Ovary (tissue), 10 donors: ENCODE measurements at places on chromosomes 11 and 22. TPM values are rescaled to one million over a fixed set of nuclear protein-coding genes. Genes with fewer than 3 reads are reported as not detected.

The CARNS1 gene
- total RNA-seq, result 4.0 TPM

The CASP12 gene
- 3.4 TPM for total RNA-seq

The GTSE1 gene
- total RNA-seq, result 0.32 TPM

The SPTBN2 gene
- total RNA-seq, result 5.5 TPM

The OR52H1 gene
- 3.6 TPM for total RNA-seq

GRCh38 chr11:92768121-92768840, 201.2 kb upstream of the MTNR1B start:
- no peak overlapping the region for H3K4me3 ChIP-seq
- H3K36me3 ChIP-seq, result no peaks in the 10 kb centered on the region
- no peak for DNase-seq
- H3K27ac ChIP-seq, result no peak overlapping the region
- H3K27me3 ChIP-seq, result no peaks in the 10 kb centered on the region
- H3K4me1 ChIP-seq, result peaks cover 2% of the 10 kb centered on the region

GRCh38 chr11:111373590-111373989, 5.5 kb downstream of the POU2AF1 start:
- H3K27ac ChIP-seq, result no peak overlapping the region
- H3K27me3 ChIP-seq, result no peaks in the 10 kb centered on the region
- no peak overlapping the region for H3K4me3 ChIP-seq
- no peak for DNase-seq

DNA sequence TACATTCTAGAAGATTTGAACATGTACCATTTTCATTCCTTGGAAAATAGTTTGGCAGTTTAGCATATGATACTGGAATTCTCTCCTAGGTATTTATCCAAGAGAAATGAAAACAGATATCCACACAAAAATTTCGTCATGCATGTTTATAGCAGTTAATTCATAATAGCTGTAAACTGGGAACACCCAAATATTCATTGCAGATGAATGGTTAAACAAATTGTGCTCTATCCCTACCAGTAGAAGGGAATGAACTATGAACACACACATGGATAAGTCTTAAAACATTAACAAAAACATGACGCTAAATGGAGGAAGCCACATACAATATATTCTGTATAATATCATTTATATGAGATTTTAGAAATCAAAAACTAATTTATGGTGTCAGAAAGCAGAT, 61.5 kb downstream of the PDE3B start:
- no peaks in the 10 kb centered on the region for H3K36me3 ChIP-seq
- H3K4me1 ChIP-seq, result no peaks in the 10 kb centered on the region
- H3K27me3 ChIP-seq, result no peaks in the 10 kb centered on the region
- H3K4me3 ChIP-seq, result no peak overlapping the region

DNA sequence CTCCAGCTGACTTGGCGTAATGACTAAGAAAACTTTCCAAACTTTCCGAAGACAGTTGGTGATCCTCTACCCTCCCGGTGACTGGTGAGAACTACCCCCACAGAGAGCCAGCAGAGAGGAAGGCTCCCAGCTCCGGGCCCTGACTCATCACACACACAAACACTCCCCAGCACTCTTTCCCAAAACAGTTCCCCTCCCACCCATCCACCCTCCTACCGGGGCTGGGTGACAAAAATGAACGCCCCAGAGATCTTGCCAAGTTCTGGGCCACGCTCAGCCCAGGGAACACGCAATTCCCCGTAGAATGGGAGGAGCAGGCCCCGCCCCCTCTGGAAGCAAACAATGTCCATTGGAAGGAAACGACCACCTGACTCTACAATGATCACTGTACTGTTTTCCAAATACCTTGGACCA, 21.3 kb upstream of the JAM3 start:
- peak; percentile 93 for DNase-seq
- H3K36me3 ChIP-seq, result no peaks in the 10 kb centered on the region
- H3K4me3 ChIP-seq, result no peak overlapping the region

DNA sequence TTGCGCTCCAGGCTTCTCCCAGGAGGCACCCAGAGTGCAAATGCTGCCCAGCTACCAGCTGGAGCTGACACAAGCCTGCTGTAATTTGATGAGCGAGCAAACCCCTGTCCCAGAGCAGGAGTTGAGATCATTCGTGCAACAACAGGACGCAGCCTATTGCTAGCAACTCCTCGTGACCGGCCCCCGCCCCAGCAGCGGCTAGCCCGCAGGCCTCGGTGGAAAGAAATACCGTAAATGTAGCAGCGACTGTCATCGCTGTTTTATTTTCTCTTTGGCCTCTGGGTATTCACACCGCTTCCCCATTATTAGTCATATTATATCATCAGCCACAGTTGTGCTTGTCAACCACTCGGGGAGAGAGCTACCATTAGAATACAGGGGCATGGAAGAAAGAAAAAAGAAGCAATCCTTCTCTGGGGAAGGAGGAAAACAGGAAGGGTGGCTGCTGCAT, 59.2 kb upstream of the ATXN10 start:
- DNase-seq, result peak; percentile 19
- H3K27me3 ChIP-seq, result no peaks in the 10 kb centered on the region

- DNase-seq, result no peak
- H3K4me1 ChIP-seq, result no peaks in the 10 kb centered on the region
- no peak overlapping the region for H3K4me3 ChIP-seq
- no peaks in the 10 kb centered on the region for H3K36me3 ChIP-seq
Measured at GRCh38 chr11:119155733-119156492, 7.1 kb downstream of the ABCG4 start.

DNA sequence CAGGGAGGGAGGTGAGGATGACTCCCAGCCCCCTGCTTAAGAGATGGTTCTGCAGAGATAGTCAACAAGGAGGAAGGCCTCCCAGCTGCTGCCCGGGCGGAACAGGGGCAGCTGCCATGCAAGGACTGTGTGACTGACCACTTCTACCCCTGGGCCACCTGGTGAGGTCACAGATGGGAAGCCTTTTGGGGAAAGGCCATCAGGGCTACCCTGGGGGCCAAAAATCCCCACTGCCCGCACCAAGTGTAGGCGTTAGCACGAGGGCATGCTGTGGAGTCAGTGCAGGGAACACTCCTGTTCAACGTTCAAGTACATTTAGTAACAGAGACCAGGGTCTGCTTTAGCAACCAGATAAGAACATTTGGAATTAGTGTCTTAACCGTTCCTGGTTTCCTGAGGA, 372.9 kb downstream of the BRD1 start:
- no peak overlapping the region for H3K27ac ChIP-seq
- no peak overlapping the region for H3K4me3 ChIP-seq
- H3K36me3 ChIP-seq, result no peaks in the 10 kb centered on the region
- no peaks in the 10 kb centered on the region for H3K4me1 ChIP-seq
- no peaks in the 10 kb centered on the region for H3K27me3 ChIP-seq

DNA sequence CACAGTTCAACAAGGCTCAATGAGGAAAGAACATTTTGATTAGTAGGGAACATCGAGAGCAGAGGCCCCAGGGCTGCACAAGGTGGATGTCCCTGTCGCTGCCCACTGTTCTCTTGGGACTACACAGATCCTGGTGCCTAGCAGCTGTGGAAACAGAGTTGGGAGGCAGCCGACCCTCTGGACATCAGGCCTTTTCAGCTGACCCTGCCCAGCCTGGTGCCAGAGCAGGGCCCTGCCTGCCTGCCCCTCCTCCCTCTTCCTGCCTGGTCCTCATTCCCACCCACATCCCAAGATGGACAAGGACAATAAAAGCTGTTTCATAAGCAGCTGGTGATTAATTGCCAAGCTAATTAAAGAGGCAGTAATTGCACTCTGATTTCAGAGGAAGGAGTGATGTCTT, 60.7 kb downstream of the NFAM1 start:
- no peaks in the 10 kb centered on the region for H3K36me3 ChIP-seq
- no peak for DNase-seq
- peaks cover 4% of the 10 kb centered on the region for H3K4me1 ChIP-seq
- no peak overlapping the region for H3K27ac ChIP-seq

- H3K4me3 ChIP-seq, result no peak overlapping the region
- peak; percentile 55 for DNase-seq
- peaks cover 14% of the 10 kb centered on the region for H3K4me1 ChIP-seq
- no peak overlapping the region for H3K27ac ChIP-seq
Measured at GRCh38 chr11:8068605-8069221, 12.3 kb upstream of the TUB start.

GRCh38 chr11:44989831-44990566, 39.3 kb upstream of the TP53I11 start:
- H3K36me3 ChIP-seq, result no peaks in the 10 kb centered on the region
- no peak for DNase-seq
- H3K27me3 ChIP-seq, result no peaks in the 10 kb centered on the region
- H3K4me1 ChIP-seq, result no peaks in the 10 kb centered on the region

- H3K27me3 ChIP-seq, result no peaks in the 10 kb centered on the region
- H3K4me1 ChIP-seq, result peaks cover 12% of the 10 kb centered on the region
- no peak for DNase-seq
- H3K27ac ChIP-seq, result no peak overlapping the region
- no peaks in the 10 kb centered on the region for H3K36me3 ChIP-seq
Measured at GRCh38 chr11:74694136-74694930, 36.9 kb downstream of the CHRDL2 start.

DNA sequence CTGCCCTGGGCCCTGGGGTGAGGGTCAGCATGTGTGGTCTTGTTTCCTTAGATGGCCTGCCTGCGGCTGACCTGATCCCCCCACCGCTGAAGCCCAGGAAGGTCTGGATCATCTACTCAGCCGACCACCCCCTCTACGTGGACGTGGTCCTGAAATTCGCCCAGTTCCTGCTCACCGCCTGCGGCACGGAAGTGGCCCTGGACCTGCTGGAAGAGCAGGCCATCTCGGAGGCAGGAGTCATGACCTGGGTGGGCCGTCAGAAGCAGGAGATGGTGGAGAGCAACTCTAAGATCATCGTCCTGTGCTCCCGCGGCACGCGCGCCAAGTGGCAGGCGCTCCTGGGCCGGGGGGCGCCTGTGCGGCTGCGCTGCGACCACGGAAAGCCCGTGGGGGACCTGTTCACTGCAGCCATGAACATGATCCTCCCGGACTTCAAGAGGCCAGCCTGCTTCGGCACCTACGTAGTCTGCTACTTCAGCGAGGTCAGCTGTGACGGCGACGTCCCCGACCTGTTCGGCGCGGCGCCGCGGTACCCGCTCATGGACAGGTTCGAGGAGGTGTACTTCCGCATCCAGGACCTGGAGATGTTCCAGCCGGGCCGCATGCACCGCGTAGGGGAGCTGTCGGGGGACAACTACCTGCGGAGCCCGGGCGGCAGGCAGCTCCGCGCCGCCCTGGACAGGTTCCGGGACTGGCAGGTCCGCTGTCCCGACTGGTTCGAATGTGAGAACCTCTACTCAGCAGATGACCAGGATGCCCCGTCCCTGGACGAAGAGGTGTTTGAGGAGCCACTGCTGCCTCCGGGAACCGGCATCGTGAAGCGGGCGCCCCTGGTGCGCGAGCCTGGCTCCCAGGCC, 12.7 kb downstream of the TMEM121B start:
- DNase-seq, result no peak
- no peak overlapping the region for H3K4me3 ChIP-seq
- H3K27me3 ChIP-seq, result no peaks in the 10 kb centered on the region
- no peaks in the 10 kb centered on the region for H3K4me1 ChIP-seq
- H3K27ac ChIP-seq, result no peak overlapping the region
- no peaks in the 10 kb centered on the region for H3K36me3 ChIP-seq

DNA sequence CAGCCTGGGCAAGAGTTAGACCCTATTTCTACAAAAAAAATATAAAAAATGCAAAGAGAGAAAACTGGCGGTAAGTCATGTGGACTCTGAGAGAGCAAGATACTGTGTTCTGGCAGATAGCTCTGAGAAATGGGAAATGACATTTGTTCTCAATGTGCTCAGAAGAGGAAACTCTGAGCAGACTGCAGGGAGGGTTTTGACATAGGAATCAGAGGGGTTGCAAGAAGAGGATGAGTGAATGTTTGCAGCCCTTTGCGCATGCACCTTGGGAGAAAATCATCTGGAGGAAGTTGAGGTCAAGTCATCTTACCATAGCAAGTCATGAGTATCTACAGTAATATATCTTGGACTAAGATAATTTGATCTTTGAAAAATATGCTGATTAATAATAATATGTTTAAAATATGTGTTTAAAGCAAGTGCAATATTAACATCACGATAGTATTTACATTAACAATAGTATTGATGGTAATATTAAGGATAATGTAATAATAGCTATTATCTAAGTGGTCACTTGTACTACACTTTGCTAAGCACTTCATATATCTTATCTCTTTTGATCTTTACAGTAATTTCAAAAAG, 2.6 kb downstream of the ACER3 start:
- H3K4me3 ChIP-seq, result no peak overlapping the region
- H3K27me3 ChIP-seq, result no peaks in the 10 kb centered on the region
- no peak for DNase-seq
- no peaks in the 10 kb centered on the region for H3K36me3 ChIP-seq
- H3K27ac ChIP-seq, result no peak overlapping the region

GRCh38 chr11:119861160-119861559, 132.2 kb upstream of the NECTIN1 start:
- H3K27me3 ChIP-seq, result no peaks in the 10 kb centered on the region
- H3K27ac ChIP-seq, result no peak overlapping the region
- no peaks in the 10 kb centered on the region for H3K4me1 ChIP-seq
- no peak overlapping the region for H3K4me3 ChIP-seq
- no peak for DNase-seq

DNA sequence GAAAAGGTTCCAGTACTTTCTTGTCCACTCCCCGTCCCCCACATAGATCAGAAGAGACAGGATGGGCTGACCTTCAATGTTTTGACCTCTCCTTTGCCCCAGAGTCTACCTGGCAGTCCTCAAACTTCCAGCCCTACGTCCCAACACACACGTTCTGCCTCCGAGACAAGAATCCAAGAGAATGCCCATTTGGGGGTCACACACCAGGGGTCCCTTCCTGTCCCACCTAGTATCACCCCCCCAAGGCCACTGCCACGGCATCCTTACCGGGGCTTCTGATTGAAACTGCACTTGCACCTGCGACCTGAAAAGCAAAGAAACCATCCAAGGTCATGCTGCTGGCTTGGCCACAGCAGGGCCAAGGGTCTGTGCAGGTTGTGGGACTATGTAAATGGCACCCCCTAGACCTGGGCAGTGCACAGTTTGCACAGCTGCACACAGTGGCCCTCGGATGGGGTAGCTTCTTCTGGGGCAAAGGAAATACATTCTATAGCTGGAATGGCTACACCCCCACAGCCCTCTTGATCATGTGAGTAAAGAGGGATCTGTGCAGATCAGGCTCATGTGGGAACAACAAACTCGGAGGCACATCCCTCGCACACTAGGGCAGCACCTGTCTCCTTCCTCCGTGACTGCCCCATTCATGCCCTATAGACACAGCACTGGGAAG, 16.5 kb upstream of the FXYD2 start:
- H3K4me1 ChIP-seq, result peaks cover 3% of the 10 kb centered on the region
- H3K27ac ChIP-seq, result no peak overlapping the region
- H3K36me3 ChIP-seq, result no peaks in the 10 kb centered on the region
- no peaks in the 10 kb centered on the region for H3K27me3 ChIP-seq
- no peak overlapping the region for H3K4me3 ChIP-seq
- DNase-seq, result peak; percentile 13

GRCh38 chr11:30619767-30620166, 33.6 kb upstream of the MPPED2 start:
- H3K27ac ChIP-seq, result no peak overlapping the region
- H3K4me1 ChIP-seq, result no peaks in the 10 kb centered on the region
- no peak overlapping the region for H3K4me3 ChIP-seq
- no peak for DNase-seq

DNA sequence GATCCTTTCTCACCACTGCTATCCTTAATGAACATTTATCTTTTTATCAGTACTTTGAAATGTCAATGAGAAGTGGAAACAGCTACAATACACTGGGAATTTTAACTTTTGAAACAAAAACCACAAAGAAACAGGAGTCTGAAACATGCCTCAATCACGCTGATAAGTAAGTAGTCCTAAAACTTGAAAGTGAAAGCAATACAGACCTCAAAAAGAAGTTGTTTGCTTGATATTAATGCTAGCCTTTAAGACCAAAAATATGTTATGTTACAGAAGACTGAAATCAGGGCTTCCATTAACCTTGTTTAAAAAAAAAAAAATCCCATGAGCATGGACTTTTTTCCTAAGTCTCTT, 21.3 kb downstream of the PHF21A start:
- H3K4me3 ChIP-seq, result peak overlapping the region; percentile 6
- peaks cover 11% of the 10 kb centered on the region for H3K4me1 ChIP-seq
- DNase-seq, result no peak
- H3K27me3 ChIP-seq, result no peaks in the 10 kb centered on the region
- H3K36me3 ChIP-seq, result no peaks in the 10 kb centered on the region
